ENCODE measurements at places on chromosomes 1 and 21.

DNA sequence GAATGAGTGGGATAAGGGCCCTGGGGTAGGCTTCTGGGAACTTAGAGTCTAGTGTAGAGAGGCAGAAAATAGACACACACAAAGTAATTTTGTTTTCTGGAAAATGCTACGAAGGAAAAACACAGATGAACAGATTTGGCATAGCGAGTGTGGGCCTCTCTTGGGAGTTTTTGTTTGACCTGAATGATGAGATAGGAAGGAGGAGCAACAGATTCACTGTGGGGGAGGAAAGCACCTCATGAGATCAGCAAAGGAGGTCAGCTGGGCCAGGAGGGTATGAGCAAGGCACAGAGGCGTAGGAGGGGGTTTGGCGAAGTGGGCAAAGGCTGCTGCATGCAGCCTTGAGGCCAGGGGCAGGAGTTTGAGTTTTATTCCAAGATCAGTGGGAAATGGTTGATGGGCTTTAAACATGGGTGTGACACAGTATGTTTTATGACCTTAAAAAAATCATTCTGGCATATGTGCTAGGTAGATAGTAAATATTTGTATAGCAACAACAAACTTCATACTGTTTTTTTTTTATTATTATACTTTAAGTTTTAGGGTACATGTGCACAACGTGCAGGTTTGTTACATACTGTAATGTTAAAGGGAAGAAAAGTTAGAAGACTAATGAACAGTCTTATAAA lies 57.9 kb downstream of the FGGY start:
- no peak for DNase-seq

GRCh38 chr1:244010191-244010590 lies 40.9 kb upstream of the ZBTB18 start:
- no peak for DNase-seq

DNA sequence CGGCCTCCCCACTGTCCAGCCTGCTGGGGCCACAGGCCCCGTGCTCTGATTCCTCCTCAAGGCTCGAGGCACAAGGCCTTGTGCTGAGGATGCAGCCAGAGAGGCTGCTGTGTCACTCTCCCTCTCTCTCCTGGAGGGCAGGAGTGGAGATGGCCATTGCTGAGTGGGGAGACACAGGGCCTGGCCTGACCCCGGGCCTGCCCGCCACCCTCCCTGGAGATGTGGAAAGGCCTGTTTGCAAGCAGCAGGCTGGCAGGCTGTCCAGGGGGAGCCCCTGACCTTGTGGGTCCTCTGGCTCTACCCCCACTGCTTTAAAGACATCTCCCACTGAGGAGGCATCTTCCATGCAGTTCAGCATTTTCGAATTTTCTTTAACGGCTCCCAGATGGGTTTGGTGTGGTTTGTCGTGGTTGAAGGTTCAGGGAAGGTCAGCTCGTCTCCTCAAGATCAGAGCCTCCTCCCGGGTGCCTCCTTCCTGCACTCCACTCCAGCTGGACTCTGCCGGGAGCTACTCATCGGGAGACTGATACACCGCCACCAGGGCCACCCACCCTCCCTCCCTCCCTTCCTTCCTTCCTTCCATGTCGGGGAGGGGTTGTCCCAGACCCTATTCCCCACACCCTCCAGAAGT lies 69.1 kb downstream of the SPSB1 start:
- no peak for DNase-seq

GRCh38 chr1:205658943-205659581 lies 21.2 kb downstream of the SLC45A3 start:
- DNase-seq: no peak

GRCh38 chr21:33492571-33492970 lies 1.1 kb upstream of the DNAJC28 start:
- no peak for DNase-seq

DNA sequence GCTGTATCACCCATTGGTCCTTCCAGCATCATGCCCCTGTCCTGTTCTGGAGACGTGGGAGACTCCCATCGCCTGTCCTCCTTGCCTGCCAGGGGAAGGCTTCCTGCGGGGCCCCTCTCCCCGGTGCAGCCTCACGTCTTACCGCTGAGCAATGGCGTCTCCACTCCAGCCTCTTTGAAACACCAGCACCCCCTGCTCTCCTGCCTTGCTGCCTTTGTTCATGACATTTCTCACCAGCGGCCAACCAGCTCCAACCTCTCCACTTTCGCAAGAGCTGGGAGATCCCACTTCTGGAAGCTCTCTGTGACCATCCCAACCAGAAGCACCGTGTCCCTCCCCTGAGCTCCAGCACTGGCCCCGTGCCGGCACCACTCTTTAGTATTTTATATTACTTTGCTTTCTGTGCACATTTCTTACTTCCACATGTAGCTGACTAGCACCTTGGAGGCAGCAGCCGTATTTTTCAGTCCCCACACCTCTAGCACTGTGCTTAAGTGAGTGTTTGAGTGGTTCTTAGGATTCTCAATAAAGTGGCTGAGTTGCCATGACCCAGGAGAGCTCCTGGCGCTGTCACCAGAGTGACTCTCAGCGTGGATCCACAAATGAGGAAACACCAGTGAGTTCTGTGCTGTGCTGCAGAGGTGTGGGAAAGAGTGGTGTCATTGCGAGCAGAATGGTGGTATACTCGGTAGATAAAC lies 83.5 kb downstream of the ATP5PO start:
- DNase-seq: no peak

GRCh38 chr1:237139732-237140131 lies 97.7 kb downstream of the RYR2 start:
- no peak for DNase-seq

DNA sequence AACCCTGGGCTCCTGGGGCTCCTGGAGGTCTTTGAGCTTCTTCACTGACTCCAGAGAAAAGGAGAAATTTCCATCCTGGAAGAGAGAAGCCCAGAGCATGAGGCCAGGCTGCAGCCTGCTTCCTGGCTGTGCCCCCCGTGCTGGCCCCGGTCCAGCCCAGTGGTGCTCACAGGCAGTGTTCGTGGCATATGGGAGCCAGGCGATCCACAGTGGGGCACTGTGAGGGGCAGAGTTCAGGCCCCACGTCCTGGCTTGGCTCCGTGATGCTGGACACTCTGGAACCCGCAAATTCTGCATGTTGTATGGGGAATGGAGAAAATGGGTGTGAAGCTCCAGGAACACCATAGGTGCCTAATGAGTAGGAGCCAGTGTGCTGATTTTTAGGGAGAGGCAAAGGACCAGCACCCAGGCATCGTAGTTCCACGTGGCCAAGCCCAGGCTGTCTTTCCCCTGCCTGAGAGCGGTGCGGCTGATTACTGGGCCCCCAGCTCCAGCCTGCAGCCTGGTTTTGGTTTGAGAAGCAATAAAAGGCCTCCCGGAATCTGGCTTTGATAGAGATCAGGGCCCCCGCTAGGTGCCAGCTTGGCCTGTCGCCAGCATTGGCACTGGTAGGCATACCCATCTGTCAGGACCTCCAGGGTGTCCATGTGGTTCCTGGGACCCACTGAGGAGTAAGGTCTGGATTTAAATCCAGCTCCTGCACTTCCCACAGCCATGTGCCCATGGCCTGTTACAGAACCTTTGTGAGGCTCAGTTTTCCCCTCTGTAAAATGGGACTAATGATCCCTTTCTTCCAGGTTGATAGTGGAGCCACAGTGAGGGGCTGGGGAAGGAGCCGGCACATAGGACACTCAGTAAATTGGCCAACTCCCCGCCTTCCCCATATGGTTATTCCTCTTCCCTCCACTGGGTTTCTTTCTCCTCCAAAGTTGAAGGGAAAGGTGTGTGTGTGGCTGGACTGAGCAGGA lies 725 bp downstream of the GUCA2A start:
- no peak for DNase-seq

DNA sequence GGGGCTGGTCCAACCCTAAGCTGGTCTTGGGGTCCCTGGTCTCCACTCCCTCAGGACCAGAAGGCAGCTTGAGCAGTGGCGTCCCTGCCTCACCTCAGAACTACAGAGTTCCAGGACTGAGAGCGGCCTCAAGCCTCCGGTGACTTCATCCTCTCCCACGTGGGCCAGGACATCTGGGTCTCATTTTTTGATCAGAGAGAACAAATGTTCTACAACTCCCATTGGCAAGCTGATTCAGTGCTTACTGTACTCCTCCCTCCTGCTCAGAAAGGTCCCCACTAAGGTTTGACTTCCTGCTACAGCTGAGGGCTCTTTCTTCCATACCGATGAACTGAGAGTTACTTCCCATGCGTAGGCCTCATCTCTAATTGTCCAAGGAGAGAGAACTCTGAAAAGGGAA lies 78.5 kb downstream of the PLXNA2 start:
- no peak for DNase-seq

GRCh38 chr1:198265073-198265661 lies 108.4 kb downstream of the NEK7 start:
- no peak for DNase-seq

DNA sequence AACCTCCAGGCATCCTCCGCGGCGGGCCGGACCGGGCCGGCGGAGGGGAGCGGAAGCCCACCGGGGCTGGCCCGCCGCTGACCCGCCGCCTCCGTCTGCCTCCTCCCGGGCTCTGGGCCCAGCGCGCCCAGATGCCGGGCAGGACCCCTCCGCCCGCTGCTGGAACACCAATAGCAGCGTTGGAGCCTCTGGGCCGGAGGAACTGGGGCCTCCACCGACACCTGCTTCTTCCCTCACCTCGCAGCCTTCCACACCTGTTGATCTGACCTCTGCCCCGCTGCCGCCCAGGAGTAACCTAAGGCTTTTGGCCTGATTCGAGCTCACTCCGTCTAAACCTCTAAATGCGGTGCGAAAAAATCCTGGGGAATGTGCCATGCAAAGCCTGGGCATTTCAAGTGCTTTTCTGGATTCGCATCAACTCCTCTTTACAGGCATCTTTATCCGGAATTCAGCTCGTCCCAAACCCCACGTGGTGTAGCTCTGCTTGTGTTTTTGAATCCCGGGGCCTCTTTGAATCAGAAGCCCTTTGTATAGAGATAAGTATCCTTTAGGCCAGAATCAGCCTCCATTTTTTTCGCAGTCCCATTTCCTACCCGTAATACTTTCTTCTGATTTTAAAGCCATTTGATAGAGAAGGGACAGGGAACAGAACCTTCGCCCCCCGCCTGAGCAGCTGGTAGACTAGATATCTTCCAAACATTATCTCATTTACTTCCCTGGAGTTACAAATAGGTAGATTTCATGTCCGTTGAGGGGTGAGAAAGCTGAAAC lies 680 bp upstream of the CNN3 start:
- DNase-seq: no peak

DNA sequence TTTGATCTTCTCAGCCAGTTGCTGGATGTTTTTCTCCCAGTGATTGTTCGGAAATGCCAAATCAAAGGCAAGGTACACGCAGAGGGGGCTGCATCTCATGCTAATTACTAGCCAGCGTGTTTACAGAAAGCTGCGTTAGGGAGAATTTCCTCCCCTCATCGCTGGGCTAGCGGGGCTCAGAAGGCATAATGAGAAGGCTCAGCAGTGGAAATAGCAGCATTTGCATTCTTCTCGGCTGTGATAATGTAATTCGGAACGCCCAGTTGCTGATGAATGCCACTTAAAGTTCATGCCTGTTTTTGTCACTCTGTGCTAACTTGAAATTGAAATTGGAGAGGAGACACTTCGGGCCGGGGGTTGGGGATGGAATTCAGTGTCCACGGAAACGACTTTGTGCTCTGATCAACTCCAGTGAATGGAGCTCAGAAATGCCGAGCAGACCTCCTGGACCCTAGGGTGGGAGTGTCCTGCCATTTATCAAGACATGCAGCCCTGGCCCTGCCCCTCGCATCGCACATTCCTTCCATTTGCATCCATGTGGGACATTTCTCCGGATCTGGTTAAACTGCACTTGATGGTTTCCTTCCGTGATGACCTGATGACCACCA lies 313.4 kb upstream of the C1orf174 start:
- no peak for DNase-seq

DNA sequence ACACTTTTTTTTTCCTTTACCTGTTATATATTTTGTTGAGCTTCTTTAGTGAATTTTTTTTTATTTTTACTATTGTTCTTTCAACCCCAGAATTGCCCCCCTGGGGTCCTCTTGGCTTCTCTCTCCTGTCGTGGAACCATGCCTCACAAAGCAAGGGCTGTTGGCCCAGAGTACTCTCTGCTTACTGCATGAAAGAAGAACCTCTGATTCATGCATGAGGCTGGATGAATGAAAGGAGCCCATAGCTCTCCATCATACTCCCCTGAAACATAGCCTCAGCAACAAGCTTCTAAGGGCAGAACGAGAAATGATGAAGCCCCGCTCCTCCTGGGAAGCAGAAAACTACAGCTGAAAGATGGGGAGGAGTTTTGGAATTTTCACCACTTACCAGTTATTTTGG lies 1441.0 kb downstream of the BRINP3 start:
- DNase-seq: no peak

DNA sequence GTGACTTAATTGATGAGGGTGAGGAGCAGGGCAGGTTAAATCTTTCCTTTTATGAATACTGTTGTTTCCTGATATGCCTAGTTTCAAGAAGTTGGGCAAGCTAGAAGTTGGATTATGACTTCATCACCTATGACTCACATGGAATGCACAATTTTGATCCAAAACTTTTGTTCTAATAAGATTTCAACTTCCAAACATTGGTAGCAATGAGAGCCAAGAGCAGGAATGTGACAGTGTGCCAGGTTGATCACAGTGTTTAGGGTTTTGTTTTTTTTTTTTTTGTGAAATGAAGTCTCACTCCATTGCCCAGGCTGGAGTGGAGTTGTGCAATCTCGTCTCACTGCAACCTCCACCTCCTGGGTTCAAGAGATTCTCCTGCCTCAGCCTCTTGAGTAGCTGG lies 349.4 kb downstream of the DUSP10 start:
- DNase-seq: no peak

DNA sequence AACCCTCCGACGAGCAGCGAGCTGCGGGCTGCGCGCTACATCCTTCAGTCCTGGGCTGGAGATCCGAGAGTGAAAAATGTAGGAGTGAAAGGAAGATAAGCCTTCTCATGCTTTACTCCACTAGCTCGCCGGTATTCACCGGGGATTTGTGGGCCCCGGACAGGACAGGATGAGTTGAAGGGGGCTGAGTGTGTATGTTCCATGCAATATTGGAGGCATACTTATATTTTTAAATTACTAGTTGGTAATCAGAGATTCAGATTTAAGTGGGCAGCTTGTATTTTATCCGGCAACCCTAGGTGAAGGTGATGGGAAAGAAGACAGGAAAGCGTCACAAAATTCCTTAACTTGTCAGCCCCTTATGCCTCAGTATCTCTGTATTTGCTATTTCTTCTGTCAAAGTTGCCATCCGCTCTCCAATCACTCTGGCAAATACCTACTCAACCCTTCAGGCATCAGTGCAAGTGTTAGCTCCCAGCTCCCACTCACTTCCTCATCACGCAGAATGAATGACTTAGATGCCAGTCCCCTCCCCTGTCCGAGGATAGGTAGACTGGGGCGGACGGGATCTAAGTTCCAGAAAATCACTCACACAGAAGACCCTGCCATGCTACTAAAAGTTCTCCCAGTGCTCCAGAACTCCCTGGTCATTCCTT lies 503 bp upstream of the PIGM start:
- no peak for DNase-seq
